ENCODE measurements at places on chromosomes 5 and 9. TPM values are rescaled to one million over a fixed set of nuclear protein-coding genes. Genes with fewer than 3 reads are reported as not detected.

GRCh38 chr9:114460513-114461199 lies 44.6 kb downstream of the WHRN start:
- no peak for DNase-seq

GRCh38 chr5:175133185-175133584 lies 310.8 kb downstream of the DRD1 start:
- DNase-seq: no peak

- DNase-seq: no peak
Observed at GRCh38 chr5:136726506-136726905, 361.2 kb upstream of the TRPC7 start.

DNA sequence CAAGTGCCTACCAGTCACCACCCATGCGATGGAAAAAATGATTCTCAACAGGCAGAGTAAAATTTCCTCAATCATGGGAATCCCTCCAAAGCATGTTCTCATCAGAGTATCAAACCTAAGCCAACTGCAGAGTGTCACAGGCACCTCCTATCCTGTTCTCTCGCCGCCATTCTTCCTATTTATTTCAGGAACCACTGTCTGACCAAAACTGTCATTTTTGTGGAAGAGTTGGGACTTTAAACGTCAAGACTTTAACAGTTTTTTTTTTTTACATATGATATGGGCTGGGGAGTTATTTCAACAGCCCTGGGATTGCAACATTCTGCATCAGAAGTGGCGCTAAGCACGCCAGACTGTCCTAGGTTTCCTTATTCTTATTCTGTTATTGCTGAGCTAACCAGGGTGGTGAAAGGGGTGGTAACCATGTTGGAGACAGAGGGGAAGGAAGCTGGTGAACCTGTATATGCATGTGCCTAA lies 29.5 kb downstream of the PFDN1 start:
- DNase-seq: no peak

DNA sequence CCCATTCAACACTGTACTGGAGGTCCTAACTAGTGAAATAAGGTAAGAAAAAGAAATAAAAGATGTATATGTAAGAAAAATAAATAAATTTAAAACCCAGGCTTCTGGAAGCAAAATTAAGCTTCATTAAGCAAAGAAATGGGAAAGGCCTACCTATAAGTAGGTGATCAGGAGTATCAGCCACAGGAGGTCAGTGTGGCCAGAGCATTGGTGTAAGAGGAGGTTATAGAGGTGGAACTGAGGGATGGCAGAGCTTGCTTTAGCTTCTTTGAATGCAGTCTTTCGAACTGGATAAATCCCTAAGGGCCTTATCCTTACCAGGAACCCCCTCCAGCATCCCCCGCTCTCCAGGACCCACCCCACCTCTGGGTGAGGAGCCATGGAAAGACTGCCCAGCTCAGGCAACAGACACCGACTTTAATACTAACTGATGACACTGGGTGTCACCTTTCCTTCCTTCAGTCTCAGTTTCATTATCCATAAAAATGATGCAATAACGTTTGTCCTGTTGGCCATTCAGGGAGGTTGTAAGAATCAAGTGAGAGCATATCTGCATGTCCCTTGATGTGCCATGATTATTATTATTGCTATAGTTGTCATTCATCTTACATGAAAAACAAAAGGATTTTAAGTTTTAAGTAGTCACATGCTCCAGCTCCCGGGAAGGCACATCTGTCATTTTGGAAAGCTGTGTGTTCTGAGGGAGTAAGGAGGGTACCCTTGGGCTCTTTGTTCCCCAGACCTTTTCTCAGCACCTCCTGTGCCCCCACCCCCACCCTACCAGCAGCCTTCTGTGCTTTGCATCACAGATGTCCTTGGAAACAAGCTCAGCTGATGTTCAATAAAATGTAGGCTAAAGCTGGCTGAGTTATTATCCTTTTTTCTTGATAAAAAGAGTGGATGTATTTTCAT lies 50.8 kb upstream of the CTNNA1 start:
- no peak for DNase-seq

GRCh38 chr5:165163861-165164260 lies 1658.4 kb downstream of the MAT2B start:
- DNase-seq: no peak

Gene TSLP
- 0.67 TPM for polyA plus RNA-seq

Gene PCDHB2
- 2.2 TPM for polyA plus RNA-seq

Gene ARAP3
- 13.0 TPM for polyA plus RNA-seq
